ENCODE measurements at places on chromosomes 3 and 15.

DNA sequence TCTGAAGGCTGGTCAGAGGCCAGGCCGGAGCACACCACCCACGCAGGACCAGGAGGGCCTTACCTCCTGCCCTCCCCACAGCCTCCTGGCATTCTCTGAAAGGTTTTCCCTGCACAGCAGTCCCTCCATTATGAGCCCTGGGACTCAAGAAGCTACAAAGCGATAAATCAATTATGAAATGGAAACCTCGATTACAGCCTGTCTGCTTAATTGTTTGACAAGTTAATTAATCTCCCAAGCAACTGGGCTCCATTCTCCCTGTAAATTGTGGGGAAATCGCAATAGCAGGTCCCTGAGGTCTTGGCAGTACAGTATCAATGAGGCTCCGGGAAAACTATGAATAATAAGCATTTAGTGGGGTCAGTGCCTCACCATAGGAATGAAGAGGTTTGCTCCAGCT is 683.5 kb downstream of the NTRK3 start:
- DNase-seq = no peak

DNA sequence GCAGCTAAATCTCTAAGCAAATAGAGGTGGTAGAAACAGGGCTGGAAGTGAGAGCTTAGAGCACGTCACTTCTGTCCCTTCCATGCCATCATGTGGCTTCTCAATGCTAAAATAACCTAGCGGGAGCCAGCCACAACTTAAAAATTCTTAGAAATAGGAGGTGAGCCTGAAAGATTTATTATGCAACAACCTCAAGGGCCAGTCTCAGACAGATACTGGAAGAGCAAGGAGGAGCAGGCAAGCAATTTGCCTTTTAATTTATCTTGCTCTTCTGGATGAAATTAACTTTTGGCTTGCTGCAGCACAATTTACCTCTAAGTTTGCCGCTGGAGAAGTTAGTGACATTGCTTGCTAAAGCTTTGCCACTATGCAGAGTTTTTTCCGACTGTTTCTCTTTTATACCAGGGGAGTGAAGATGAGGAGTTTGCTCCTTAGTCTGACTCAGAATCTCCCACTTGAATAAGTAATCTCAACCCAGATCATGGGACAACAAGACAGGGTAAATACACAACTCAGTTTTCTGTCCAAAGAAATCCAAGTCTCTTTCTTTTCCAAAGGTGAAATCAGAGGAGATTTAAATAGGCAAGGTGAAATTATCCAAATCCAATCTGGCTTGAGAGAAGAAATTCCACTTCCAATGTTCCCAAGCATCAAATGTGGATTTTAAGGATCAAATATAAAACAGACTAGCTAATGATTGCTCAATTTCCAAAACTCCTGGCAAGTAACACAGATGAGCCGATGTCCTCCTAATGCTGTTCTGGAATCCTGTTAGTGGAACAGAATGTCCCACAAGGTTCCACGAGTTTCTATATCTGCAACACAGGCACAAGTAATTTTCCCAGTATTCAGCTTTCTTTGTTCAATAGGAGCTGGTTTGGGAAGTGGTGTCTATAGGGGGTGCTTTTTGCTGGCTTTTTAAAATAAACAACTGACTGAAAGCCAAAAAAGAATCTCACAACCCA is 329.4 kb upstream of the RORA start:
- DNase-seq = no peak

DNA sequence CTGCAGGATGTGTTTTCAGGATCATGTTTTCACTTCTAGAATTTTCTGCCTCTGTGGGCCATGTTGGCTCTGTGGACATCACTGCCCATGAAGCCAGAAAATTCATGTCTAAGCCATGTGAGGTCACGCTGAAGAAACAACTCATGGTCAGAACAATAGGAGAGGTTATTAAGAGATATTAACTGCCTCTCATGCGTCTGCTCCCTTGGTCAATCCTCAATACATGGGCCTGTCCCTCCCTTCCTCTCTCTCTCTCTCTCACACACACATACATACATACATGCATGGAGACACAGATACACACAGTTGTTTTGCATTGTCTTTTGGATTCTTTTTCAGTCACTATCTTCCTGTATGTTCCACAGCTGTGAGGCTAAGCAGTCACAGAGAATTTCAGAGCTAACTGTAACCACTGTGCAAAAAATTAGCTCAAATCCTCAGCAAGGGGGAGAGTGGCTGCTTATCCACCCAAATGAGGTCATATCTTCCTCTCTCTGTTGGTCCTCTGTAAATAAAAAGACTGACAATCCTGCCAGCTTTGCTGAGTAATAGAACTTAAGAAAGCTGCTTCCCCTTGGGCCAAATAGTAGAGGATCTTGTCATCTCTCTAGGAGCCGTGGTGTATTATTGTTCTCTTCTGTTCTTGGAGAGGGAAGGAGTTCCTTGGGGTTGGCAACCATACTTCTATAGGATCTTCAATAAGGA is 45.6 kb downstream of the LRTM1 start:
- DNase-seq = no peak

GRCh38 chr3:123961508-123961856 is 453 bp upstream of the CCDC14 start:
- no peak for DNase-seq

GRCh38 chr3:100516838-100517237 is 24.4 kb downstream of the TMEM45A start:
- DNase-seq = no peak

DNA sequence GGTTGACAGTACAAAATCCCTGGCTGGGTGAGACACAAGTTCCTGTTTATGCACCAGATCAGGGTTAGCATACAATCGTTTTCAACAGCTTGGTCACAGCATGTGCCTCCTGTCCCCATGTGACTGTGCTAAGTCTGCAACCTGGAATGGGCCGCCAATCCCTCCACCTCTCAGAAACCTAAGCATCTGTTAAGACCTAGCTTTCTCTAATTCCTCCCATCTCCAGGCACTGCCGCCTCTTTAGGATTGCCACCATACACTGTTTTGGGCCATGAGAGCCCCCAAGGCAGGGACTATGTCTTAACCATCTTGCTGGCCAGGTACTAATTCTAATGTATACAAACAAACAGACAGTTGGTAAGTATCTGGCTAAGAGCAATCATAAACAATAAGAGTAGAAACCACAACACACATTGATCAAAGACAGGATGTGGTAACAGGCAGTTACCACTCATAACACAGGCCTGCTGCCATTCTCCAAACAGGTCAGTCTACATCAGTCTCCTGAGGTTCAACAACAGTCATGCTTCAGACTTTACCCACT is 25.6 kb downstream of the SEC22C start:
- DNase-seq = peak; percentile 14

- DNase-seq = no peak
Measured at GRCh38 chr3:180142041-180142440, 105.3 kb upstream of the PEX5L start.

GRCh38 chr3:126947429-126947828 is 35.5 kb upstream of the PLXNA1 start:
- DNase-seq = no peak

GRCh38 chr3:133927540-133928066 is 31.9 kb upstream of the RAB6B start:
- DNase-seq = peak; percentile 57

DNA sequence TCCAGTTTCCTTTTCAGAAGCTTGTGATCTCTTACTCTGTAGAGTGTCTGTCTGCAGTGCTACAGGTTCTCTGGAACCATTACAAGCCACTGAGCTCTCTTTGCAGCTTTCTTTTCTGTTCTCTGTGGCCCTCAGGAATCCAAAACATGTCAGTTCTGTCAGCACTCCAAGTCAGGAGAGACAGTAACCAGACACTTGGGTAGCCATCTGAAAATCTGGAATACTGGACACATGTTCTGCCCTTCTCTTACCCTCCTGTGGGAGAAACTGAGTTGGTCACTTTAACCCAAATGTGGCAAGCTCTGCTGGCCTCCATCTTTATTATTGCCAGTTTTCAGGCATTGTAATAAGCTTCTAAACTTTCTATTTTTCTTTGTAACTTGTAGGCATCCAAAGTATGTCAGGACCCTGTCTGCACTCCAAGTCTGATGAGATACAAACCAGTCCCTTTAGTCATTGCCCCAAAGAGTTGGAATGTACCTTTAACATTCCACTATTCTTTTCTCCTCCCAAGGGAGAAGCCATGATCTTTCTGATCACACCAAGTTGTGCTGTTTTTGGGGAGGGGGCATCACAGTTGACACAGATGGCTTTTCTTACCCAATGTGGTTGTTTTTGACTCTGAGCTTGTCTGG is 183.7 kb downstream of the DPH6 start:
- DNase-seq = no peak

- DNase-seq = no peak
Measured at GRCh38 chr3:188294823-188295487, 141.0 kb downstream of the LPP start.

DNA sequence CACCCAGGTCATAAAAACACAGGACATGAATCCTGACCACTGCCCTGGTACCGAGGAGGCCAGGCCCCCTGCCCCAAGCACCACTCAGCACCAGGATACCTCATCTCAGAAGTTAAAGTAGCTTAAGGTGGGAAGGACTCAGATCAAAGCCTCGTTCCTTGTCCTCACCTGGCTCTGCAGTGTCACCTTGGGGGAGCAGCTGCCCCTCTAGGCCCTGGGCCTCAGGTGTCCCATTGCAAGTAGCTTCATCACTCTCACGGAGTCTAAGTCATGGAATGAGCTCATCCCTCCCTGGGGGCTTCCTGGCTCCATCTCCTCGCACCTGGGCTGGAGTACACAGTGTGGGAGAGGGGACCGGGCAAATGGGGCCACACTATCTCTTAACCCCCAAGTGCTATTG is 148.0 kb downstream of the TPRA1 start:
- no peak for DNase-seq

DNA sequence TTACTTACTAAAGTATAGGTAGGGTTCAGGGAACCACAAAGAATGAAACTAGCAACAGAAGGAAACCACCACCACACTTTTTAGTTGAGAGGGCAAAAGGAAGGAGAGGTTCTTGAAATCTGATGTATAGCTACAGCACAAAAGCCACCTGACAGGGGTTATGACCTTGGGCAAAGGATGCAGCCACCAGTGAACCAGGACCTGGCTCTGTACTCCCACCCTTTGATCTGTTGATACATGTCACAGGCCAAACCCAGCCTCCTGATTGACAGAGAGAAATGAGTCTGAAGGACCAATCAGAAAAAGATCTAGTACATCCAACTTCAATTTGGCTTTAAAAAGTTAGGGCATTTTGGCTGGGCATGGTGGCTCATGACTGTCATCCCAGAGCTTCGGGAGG is 20.0 kb upstream of the BLM start:
- no peak for DNase-seq

DNA sequence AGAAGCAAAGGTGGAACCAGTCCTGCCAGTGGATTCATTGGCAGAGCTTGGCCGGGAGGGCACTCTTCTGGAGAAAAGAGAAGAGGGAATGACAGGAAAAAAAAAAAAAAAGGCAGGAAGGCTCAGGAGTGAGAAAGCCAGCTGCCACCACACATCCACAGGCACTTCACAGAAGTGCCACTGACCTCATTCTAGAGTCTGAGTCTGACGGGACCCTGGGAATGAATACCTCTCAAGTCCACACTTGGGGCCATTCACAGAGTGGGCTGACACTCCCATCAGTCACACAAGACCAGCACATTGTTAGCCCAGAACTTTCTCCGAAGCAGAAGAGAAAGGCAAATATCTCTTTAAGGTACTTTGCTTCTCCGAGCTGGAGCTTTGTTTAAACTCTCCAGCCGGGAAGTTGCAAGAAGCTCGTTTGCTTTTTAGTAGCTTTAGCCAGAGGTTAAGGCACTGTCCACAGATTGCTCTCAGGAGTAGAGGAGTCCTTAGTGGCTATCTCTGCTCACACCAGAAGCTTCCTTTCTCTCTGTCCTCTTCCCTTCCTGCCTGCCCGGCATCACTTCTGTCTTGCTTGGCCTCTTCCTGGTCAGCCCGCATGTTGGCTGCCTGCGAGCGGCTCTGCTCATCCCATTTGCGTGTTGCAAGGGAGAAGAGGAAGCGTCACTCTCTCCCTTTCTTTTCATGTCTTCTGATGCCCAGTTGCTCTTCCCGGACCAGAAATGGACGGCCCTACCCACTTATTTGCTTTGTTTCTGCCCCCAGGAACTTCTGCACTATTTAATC is 53.8 kb downstream of the CMTM6 start:
- no peak for DNase-seq

GRCh38 chr15:58424722-58425121 is 7.1 kb upstream of the LIPC start:
- no peak for DNase-seq

- DNase-seq = peak; percentile 70
Measured at GRCh38 chr15:68730471-68730919, 90.2 kb downstream of the ANP32A start.

DNA sequence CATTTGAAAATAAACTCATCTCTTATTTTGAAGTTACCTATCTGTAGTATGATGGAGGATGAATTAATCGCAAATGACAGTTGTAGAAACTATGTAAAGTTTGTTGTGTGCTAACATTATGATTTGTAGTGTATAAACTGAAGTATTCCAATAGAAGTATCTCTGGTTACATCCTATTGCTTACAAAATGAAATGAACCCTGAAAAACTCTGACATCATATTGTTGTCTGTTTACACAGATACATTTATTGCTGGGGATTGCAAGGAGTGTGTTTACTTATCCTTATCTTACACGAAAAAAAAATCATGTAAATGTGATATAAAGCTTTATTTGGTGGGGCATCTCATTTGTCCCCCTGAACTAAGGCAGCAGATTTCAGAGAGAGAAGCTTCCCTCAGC is 2.6 kb upstream of the ABHD10 start:
- DNase-seq = no peak

DNA sequence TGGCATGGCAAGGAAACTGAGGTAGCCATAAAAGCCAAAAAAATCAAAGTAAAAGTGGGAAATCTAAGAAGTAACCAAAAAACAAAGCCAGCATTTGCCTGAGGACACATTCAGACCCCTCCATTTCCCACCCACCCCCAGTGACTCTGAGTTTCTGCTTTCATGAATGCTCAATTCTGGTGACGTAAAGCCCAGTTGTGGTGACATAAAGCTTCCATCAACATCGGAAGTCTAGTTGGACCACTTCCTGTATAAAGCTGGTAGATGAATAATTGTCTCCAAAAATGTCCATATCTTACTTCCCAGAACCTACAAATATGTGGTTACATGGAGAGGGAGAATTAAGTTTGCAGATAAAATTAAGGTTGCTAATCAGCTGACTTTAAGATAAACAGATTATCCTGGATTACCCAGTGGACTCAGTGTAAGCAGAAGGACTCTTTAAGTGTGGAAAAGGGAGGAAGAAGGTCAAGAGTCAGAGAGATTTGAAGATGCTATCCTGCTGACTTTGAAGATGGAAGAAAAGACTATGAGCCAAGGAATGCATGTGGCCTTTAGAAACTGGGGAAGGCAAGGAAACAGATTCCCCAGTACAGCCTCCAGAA is 62.0 kb upstream of the ST3GAL6 start:
- peak; percentile 21 for DNase-seq

- DNase-seq = no peak
Measured at GRCh38 chr15:98966091-98966787, 41.4 kb downstream of the PGPEP1L start.
